ENCODE measurements at places on chromosomes 11 and 22.

DNA sequence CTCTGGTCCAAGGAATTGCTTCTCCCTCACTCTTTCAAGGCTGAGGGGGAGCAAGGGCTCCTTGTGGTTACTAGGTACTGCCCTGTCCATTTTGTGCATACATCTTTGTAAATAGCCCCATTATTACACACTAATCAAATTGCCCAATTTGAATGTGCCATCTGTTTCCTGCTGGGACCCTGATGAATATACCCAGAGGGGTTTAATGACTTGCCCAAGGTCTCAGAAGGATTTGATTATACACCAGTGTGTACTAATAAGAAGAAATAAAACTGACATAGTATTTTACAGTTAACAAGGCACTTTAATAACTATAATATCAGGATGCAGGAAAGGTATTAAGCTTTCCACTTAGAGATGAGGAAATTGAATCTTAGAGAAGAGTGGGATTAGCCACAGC is 64.6 kb upstream of the PTPRJ start:
- no peak for DNase-seq

GRCh38 chr11:121536126-121536525 is 83.4 kb upstream of the SORL1-AS1 start:
- no peak for DNase-seq

DNA sequence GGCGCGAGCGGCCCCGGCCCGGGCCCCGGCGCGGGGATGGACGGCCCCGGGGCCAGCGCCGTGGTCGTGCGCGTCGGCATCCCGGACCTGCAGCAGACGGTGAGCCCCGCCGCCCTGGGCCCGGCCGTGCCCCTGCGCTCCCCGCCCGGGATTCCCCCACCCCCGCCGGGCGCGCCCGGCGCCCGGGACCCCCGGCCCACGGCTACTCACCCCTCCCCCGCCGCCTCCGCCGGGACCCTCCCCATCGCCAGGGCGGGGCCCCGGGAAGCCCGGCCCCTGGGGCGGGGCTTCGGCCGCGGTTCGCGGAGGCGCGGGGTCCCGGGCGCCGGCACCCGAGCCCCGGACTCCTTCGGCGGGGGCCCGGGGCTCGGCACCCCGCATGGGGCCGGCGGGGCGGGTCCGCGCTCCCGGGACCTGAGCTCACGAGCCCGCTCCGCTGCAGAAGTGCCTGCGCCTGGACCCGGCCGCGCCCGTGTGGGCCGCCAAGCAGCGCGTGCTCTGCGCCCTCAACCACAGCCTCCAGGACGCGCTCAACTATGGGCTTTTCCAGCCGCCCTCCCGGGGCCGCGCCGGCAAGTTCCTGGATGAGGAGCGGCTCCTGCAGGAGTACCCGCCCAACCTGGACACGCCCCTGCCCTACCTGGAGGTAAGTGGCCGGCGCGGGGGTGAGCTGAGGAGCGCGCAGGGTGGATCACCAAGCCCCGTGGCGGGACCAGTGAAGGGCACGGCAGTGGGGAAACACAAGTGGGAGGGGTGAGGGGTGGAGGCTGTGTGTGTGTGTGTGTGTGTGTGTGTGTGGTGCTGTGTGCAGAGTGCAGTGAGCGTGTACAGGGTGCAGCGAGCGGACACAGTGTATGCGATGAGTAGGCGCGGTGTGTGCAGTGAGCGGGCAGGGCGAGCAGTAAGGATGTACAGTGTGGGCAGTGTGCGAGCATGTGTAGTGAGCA is 2.3 kb downstream of the SHANK3 start:
- DNase-seq, result no peak

- DNase-seq, result no peak
Measured at GRCh38 chr11:73814812-73815211, 27.1 kb downstream of the MRPL48 start.

All from right renal cortex interstitium (tissue), 3 donors.